ENCODE measurements at places on chromosomes 3 and 15. TPM values are rescaled to one million over a fixed set of nuclear protein-coding genes. Genes with fewer than 3 reads are reported as not detected.

GPR176 gene
- total RNA-seq, result 58.8 TPM

PCYT1A gene
- 125 TPM for total RNA-seq

GRM2 gene
- total RNA-seq, result under 0.01 TPM

GOLGA6B gene
- total RNA-seq, result under 0.01 TPM

PIK3CA gene
- total RNA-seq, result 21.4 TPM

ATRIP gene
- total RNA-seq, result 3.6 TPM

ARRDC4 gene
- 7.7 TPM for total RNA-seq

NR2E3 gene
- total RNA-seq, result 0.09 TPM

PIGZ gene
- 1.3 TPM for total RNA-seq

TF gene
- total RNA-seq, result 0.32 TPM

FGF7 gene
- 393 TPM for total RNA-seq

All from bronchial smooth muscle cell (primary cell).